G401 (cell line): ENCODE measurements at places on chromosomes 3 and 15.
A peak's percentile ranks its signal among the peaks of the same experiment; 100 is the strongest.

DNA sequence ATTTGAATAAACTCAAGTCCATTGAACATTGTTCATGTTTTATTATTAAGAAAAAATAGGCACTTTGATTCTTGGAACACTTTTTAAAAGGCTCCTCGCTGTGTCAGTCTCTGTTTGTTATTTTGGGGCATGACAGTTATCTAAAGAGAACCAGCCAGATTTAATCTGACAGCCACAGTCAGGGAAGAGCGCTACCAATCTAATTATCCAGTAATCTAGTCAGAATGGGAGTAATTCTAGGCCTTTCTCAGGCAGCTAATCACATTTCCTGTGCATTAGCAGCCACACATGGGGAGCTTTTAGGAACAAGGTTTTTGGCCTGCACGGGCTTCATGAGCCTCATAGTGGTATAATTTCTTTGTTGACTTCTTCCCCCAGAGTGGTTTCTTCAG is 362.2 kb downstream of the RBMS3 start:
- no peak for DNase-seq

- no peak for DNase-seq
Observed at GRCh38 chr3:37054370-37054769, 61.1 kb downstream of the MLH1 start.

DNA sequence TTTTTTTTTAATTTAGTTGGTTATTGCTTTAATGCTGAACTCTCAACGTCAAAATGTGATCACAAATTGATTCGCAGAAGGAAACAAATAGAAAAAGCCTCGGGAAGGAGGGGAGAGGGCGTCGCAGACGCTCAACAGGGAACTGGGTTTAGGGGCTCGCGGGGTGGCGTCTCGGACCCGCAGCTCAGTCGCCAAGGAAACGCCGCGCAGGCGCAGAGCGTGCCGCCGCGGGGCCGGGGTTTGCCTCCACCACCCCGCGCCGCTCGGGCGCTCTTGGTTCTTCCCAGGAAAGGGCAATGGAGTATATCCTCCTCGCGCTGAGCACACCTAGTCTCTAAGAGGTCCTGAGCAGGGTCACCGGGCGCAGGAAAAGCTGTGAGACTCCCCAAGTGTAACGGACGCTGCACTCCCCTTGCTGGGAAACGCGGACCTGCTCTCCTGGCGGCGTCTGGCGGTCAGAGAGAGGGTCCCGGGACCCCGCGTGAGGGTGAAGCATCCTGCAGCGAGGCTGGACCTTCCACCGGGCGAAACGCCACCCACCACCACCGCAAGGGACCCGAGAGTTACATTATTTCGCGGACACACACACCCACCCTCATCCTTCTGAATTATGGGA is 753 bp downstream of the PLCH1 start:
- DNase-seq = peak; percentile 52

DNA sequence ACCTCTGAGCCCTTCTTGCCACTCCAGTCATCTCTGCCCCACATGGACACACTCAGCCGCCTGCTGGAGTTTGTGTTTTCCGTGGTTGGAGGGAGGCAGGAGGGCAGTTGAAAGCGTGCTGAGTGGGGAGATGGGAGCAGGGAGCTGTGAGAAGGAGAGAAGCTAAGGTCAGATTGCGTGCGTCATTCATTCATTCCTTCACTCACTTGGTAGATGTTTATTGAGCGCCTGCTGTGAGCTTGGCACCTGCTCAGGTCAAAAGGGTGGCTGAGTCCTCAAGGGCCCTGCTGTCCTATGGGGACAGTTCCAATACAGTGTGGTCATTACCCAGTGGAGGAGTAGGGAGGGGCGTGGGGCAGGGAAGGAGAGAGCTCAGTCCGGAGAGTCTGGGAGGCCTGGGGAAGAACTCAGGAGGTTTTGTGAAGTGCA is 23.5 kb downstream of the LIMD1 start:
- no peak for DNase-seq

DNA sequence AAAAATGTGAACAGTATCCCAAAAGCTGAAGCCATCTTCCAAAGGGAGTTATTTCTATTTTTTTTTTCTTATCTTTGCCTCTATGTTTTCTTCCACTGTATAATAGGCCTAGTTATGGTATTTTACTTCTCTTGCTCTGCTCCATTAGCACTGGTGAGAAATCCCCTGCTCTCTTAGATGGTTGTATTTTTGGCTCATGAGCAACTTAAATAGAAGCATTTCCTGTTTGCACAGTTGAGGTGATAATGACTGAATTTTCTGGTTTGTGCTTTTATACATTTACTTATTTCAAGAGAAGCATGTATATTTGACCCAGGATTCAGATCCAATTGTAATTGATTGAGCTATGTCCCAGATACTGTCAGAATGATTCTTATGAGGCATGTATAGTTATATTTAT is 61.6 kb upstream of the CD200R1L start:
- no peak for DNase-seq

- no peak for DNase-seq
Observed at GRCh38 chr3:9347081-9347480, 15.8 kb upstream of the THUMPD3 start.

DNA sequence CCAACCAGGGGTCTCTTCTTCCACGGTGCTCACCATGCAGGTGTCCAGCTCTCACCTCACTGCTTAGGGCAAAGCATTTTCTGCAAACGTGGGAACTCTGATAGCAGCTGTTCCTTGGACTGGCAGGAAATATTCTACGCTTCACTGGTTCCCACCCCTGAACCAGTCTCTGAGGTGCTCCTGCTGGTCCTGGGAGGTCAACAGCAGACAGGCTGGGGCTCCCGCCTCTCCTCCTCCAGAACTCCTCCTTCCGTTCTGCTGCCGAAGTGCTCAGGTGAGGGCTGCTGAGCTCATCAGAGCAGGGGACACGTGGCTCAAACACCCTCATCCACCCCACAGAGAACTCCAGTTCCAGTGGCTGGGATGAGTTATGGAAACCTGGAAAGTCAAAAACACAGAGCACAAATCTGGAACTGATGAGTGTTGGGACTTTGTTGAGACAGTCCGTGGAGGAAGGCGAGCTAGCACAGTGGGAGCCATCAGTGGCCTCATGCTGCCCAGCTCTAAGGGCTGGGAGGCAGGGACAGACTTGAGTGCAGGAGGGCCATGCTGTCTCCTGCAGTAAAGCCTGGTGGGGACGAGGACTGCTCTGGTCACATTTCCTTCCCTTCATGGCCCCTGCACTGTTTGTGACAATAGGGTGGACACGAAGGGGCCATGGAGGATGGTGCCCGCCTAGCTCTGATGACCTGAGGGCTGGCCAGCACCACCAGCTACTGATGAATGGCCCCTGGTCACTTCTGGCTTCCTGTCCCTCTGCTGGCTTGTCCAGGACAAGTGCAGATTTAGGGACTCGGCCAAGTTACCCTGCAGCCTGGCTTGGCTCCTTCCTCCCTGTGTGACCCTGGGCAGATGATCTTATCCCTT is 137.8 kb downstream of the KLF13 start:
- DNase-seq = peak; percentile 28

DNA sequence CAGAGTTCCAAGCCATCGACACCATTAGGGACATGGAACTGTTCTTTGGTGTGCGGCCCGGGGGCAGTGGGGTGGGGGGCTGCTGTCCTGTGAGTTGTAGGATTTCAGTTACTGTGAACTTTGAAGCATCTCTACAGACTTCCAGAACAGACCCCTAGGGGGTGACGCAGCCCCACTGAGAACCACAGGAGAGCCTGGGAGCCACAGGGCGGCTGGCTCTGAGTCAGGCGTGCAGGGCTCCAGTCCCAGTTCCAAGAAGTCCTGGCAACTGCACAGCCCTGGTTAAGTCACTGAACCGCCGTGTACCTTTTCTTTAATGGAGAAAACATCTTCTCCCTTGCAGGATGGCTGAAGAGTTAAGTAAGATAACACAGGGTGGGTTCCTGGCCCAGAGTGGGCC is 23.5 kb upstream of the LRTM1 start:
- peak; percentile 62 for DNase-seq

- no peak for DNase-seq
Observed at GRCh38 chr3:108219336-108219735, 2.9 kb downstream of the IFT57 start.

DNA sequence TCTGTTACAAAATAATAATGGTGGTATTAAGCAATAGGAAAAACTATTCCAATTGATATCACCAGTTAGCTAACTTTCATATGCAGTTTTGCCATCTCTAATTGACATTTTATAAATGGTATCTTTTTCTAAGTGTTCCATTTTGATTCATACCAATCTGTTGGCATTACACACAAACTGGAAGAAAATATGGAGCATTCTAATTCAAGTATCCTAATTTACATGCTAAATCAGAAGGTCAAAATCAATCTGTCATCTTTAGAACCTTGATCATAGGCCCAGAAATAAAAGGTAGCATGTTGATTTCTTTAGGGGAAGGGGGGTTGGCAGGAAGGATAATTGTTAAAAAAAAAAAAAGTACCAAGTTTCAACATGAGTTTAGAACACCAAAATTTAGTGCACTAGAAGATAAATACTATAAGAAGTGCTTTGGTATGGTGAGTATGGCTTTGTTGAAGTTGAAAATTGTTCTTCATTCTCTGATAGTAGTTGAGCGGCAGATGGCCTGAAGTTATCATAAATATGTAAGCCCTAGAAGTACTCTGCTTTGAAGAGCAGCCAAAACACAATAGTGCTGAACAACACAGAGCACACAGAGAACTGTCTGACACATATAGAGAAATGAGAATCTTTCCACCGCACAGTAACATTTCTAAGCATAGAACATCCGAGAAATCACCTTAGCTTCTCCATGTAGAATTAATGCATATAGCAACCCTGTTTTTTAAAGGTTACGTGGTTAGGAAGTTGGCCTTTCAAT is 130.1 kb downstream of the TAFA4 start:
- DNase-seq = no peak

DNA sequence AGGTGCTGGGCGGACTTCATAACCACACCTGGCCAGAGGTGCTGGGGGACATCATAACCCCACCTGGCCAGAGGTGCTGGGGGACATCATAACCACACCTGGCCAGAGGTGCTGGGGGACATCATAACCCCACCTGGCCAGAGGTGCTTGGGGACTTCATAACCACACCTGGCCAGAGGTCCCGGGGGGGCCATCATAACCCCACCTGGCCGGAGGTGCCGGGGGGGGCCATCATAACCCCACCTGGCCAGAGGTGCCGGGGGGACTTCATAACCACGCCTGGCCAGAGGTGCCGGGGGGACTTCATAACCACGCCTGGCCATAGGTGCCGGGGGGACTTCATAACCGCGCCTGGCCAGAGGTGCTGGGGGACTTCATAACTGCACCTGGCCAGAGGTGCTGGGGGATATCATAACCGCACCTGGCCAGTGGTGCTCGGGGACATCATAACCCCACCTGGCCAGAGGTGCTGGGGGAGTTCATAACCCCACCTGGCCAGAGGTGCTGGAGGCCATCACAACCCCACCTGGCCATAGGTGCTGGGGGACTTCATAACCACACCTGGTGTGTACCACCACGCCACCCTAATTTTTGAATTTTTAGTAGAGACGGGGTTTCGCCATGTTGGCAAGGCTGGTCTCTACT is 10.7 kb upstream of the TUBGCP5 start:
- DNase-seq = no peak

GRCh38 chr3:122365073-122365472 is 18.0 kb downstream of the MIX23 start:
- no peak for DNase-seq

DNA sequence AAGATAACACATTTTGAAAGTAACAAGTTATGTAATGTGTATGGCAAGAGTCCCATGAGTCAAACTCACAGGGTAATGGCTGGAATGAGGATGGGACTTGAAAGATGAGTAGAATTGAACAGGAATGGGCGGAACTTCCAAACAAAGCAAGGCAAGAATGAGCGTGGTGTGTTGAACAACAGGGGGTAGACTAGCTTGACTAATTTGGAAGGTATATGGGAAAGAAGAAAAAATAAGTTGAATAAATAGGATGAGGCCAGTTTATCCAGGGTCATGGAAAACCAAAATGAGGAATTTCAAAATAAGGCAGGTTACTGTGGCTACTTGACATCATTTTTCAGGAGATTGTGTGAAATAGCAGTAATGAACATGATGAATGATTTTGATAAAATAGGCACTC is 2.5 kb upstream of the DPH6 start:
- no peak for DNase-seq

DNA sequence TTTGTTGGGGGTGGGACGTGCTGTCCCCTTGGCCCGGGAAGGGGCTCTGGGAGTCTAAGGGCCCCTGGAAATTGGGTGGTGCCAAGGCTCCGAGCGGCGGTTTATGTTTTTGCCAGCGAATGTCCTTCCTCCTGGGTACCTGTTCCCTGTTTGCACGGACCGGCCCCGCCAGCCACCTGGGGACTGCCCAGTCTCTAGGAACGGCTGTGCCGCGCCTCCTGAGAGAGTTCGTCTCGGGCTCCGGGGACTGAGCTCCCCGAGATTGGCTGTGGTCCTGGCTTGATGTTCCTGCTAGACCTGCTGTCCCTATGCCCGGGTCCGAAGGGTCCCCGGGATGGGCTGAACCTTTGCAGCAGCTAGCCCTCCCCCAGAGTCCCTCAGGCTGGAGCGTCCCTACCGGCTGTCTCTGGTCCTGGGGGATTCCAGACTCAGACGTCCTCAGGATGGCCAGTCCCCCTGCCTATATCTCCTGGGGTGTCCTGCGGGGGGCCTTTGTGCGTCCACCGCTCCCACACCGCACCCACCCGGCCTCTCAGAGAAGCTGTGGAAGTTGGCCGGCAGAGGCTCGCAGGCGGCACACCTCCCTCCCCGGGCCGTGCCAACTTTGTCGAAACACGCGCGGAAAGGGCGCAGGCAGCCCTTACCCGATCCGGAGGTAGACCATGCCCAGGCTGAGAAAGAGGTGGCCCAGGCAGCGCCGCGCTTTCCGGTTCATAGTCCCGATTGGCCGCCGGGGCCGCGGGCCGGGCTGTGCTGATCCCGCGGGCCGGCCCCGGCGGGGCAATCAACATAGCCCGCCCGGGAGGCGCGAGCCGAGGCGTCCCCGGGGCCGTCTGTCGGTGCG is 547 bp downstream of the WNT7A start:
- no peak for DNase-seq

- DNase-seq = no peak
Observed at GRCh38 chr3:12695112-12695511, 31.2 kb upstream of the RAF1 start.

DNA sequence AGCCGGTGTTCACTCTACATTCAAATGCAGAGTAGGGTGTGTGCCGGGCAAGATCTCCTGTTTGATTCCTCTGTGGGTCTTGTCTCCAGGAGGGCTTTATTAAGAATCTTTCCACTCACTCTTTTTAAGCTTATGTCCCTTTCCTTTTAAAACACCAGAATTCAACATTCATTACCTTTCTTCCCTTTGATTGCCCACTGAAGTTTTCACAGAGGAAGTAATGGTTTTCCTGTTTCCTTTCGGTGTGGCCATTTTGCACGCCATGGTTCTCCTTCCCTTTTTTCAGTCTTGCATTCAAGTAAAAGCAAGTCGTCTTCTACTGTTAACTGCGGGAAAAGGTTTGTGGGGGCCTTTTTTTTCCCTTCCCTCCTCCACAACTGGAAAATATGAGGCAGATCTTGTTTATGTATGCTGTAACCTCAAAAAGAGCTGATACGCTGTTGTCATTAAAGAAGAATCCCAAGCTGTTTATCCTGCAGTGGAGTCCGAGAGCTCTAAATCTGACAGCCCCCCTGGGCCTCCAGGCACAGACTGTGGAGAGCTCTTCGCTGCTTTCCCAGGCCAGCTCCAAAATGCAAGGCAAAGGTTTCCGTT is 40.5 kb downstream of the FILIP1L start:
- peak; percentile 25 for DNase-seq

- DNase-seq = peak; percentile 61
Observed at GRCh38 chr3:52310861-52311575, 5.1 kb upstream of the DNAH1 start.

- no peak for DNase-seq
Observed at GRCh38 chr3:107650788-107651187, 128.0 kb downstream of the BBX start.

- DNase-seq = no peak
Observed at GRCh38 chr15:67545864-67546263, 3.4 kb downstream of the MAP2K5 start.
